Astrocyte (in vitro differentiated cells and primary cell): ENCODE measurements at places on chromosomes 3 and 15.
A peak's percentile ranks its signal among the peaks of the same experiment; 100 is the strongest.

DNA sequence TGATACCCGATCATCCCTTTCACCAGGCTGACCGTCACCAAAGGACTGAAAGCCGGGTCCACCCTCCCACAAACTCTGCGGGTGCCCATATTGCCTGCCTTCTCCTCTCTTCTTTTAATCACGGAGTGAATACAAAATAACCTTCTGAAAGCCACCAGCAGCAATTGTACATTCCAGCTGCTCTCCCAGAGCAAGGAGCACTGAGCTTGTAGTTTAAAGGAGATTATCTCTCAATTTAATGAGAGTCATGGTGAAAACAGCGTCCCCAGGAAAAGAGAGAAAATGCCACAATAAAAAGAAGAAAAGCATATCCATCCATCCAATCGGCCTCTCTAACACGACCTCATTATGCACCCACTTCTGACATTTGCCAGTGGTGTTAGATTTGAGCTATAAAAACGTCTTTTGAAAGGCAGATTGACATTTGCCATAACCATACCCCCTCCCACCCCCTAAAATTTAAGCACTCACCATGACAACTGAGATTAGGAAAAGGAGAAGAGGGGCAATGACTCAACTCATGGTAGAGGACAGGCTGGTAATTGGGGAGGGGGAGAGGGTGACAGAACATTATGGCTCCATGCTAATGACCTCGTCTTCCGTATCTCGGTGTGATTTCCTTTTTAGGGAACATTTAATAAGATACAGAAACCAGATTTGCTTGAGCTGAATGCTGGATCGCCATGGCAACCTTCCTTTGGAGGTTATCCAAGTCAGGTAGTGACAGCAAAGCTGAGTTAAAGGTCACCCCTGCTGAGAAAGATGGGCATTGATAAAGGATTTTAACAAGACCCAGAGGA, 106.2 kb downstream of the ST8SIA2 start:
- no peak for DNase-seq
- H3K27ac ChIP-seq: no peak overlapping the region
- H3K27me3 ChIP-seq: peaks cover 3% of the 10 kb centered on the region
- H3K4me3 ChIP-seq: no peak overlapping the region
- peaks cover 2% of the 10 kb centered on the region for H3K4me1 ChIP-seq
- H3K36me3 ChIP-seq: no peaks in the 10 kb centered on the region

GRCh38 chr3:52458770-52459545, 3.6 kb downstream of the NISCH start:
- peaks cover 26% of the 10 kb centered on the region for H3K4me1 ChIP-seq
- H3K4me3 ChIP-seq: no peak overlapping the region
- H3K27ac ChIP-seq: no peak overlapping the region
- no peak for DNase-seq

- no peak overlapping the region for H3K27ac ChIP-seq
- no peaks in the 10 kb centered on the region for H3K4me1 ChIP-seq
- H3K36me3 ChIP-seq: no peaks in the 10 kb centered on the region
- H3K27me3 ChIP-seq: no peaks in the 10 kb centered on the region
- no peak overlapping the region for H3K4me3 ChIP-seq
Observed at GRCh38 chr15:55241186-55241585, 44.4 kb upstream of the RSL24D1 start.

GRCh38 chr15:69990566-69991421, 106.9 kb downstream of the TLE3 start:
- H3K27ac ChIP-seq: no peak overlapping the region
- no peak overlapping the region for H3K4me3 ChIP-seq
- H3K36me3 ChIP-seq: no peaks in the 10 kb centered on the region
- H3K27me3 ChIP-seq: peaks cover 71% of the 10 kb centered on the region
- H3K4me1 ChIP-seq: no peaks in the 10 kb centered on the region

- H3K4me3 ChIP-seq: no peak overlapping the region
- H3K36me3 ChIP-seq: no peaks in the 10 kb centered on the region
- no peaks in the 10 kb centered on the region for H3K27me3 ChIP-seq
- H3K4me1 ChIP-seq: no peaks in the 10 kb centered on the region
Observed at GRCh38 chr15:81575436-81576123, 201.6 kb upstream of the TMC3 start.

DNA sequence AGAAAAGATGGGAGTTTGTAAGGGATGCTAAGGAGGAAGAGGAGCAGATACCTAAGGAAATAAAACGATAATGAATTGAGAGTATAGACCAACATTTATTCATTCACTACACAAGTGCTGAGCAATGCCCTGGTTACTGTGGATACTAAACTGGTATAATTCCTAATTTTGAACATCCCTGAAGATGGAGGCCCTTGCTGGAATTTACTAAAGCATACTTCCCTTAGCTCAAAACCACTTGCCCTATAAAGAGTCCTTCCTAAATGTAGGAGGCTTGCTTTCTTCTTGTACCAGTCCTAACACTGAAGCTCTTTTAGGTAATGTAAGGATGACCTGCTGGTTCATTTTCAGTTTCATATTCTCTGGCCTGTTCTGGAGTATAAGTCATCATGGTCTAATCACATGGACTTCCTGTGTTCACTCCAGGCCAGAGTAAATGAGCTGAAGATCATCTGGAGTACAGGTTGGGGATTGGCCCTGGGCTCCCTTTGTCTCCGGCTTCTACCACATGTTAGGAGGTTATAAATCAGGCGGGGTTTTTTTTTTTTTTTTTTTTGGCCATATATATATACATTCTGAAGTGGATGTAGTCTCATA, 40.1 kb upstream of the MTMR10 start:
- H3K36me3 ChIP-seq: no peaks in the 10 kb centered on the region
- no peak overlapping the region for H3K27ac ChIP-seq

GRCh38 chr3:1002010-1002409, 90.8 kb upstream of the CNTN6 start:
- no peak overlapping the region for H3K27ac ChIP-seq
- H3K4me3 ChIP-seq: no peak overlapping the region
- H3K36me3 ChIP-seq: no peaks in the 10 kb centered on the region
- H3K4me1 ChIP-seq: no peaks in the 10 kb centered on the region
- DNase-seq: no peak

GRCh38 chr3:37730825-37731224, 130.9 kb upstream of the CTDSPL start:
- DNase-seq: no peak
- no peaks in the 10 kb centered on the region for H3K27me3 ChIP-seq
- H3K27ac ChIP-seq: no peak overlapping the region
- no peak overlapping the region for H3K4me3 ChIP-seq

DNA sequence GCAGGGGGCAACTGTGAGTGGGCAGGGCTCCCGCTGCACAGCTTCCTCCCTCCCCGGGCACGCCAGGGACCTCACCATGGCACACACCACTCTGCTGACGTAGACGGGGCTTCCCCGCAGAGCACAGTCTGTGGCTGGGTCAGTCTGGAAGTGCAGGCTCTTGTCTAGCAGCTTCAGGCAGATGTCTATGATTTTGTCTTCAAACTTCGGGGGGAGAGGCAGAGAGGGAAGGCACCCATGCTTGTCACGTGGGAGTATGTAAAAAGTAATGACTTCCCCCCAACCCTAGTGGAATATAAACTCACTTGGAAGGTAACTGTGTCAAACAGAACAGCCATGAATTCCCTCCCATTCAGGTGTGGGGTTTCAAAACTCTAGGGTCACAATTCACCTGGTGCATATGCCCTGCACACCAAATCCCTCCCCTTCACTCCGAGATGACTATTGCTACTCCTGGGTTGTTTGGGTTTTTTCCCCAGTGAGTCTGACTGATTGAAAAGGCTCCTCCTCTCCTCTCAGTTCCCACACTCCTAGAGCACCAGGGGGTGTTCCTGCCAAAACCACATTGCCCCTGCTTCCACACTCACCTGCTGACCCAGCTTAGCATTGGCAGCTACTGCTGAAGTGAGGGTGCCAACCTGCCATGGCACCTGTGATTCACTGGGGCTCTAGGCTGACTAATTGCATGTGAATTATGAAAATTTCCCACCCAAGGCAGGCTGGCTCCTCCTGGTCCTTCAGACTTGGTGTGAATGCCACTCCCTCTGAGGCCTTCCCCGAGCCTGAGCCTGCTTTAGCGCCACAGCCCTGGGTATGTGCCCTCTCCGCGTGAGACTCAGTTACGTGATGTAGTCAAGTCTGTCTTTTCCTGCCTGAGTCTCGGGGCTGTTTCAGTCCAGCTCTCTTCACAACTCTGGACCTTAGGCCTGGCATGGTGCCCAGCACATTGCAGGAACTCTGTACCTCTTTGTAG, 13.0 kb downstream of the TGM5 start:
- H3K4me3 ChIP-seq: no peak overlapping the region
- H3K36me3 ChIP-seq: no peaks in the 10 kb centered on the region
- peak; percentile 76 for DNase-seq
- H3K4me1 ChIP-seq: peaks cover 22% of the 10 kb centered on the region

- H3K27me3 ChIP-seq: peaks cover 4% of the 10 kb centered on the region
- H3K36me3 ChIP-seq: no peaks in the 10 kb centered on the region
- H3K4me3 ChIP-seq: no peak overlapping the region
- peaks cover 16% of the 10 kb centered on the region for H3K4me1 ChIP-seq
- H3K27ac ChIP-seq: no peak overlapping the region
- DNase-seq: no peak
Observed at GRCh38 chr3:141655801-141656200, 82.3 kb upstream of the RNF7 start.

GRCh38 chr15:42191610-42192346, 16.3 kb downstream of the VPS39 start:
- no peak overlapping the region for H3K4me3 ChIP-seq
- peaks cover 32% of the 10 kb centered on the region for H3K36me3 ChIP-seq
- no peaks in the 10 kb centered on the region for H3K27me3 ChIP-seq
- H3K27ac ChIP-seq: no peak overlapping the region

GRCh38 chr3:140242818-140243276, 307.9 kb downstream of the CLSTN2 start:
- no peaks in the 10 kb centered on the region for H3K36me3 ChIP-seq
- peak; percentile 69 for DNase-seq
- peaks cover 3% of the 10 kb centered on the region for H3K27me3 ChIP-seq
- H3K4me1 ChIP-seq: peaks cover 5% of the 10 kb centered on the region
- no peak overlapping the region for H3K27ac ChIP-seq
- H3K4me3 ChIP-seq: no peak overlapping the region

- H3K27ac ChIP-seq: no peak overlapping the region
- peaks cover 32% of the 10 kb centered on the region for H3K27me3 ChIP-seq
- peaks cover 9% of the 10 kb centered on the region for H3K4me1 ChIP-seq
Observed at GRCh38 chr15:65084500-65085206, 8.1 kb downstream of the KBTBD13 start.

DNA sequence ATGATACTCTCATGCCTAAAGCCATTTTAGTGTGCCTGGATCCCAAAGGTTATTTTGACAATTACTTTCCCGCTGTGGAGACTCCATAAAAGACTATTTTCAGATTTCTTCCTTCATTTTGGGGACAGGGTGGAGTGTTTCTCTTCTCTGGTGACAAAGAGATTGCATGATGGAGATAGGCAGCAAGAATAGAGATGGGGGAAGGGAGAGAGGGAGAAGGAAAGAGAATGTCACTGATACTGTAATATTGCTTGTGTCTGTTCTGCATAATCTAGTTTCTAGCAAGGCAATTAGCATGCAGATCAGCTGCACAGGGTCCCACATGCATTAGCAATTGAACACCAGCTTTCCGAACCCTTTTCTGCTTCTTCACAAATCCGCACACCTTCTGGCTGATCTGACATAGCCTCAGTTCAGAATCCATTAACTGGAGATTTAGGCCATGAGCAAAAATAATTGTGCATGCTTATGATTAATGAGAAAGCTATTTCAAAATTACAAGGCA, 222.4 kb downstream of the OXSM start:
- no peak for DNase-seq
- no peaks in the 10 kb centered on the region for H3K27me3 ChIP-seq
- no peaks in the 10 kb centered on the region for H3K36me3 ChIP-seq
- H3K4me3 ChIP-seq: no peak overlapping the region
- H3K27ac ChIP-seq: no peak overlapping the region

- no peak overlapping the region for H3K4me3 ChIP-seq
- H3K36me3 ChIP-seq: no peaks in the 10 kb centered on the region
- DNase-seq: peak; percentile 90
- H3K4me1 ChIP-seq: peaks cover 48% of the 10 kb centered on the region
Observed at GRCh38 chr3:10192953-10193691, 28.4 kb downstream of the IRAK2 start.

- H3K27ac ChIP-seq: no peak overlapping the region
- no peak for DNase-seq
- H3K4me3 ChIP-seq: no peak overlapping the region
Observed at GRCh38 chr15:89777782-89778380, 1.7 kb downstream of the MESP2 start.

DNA sequence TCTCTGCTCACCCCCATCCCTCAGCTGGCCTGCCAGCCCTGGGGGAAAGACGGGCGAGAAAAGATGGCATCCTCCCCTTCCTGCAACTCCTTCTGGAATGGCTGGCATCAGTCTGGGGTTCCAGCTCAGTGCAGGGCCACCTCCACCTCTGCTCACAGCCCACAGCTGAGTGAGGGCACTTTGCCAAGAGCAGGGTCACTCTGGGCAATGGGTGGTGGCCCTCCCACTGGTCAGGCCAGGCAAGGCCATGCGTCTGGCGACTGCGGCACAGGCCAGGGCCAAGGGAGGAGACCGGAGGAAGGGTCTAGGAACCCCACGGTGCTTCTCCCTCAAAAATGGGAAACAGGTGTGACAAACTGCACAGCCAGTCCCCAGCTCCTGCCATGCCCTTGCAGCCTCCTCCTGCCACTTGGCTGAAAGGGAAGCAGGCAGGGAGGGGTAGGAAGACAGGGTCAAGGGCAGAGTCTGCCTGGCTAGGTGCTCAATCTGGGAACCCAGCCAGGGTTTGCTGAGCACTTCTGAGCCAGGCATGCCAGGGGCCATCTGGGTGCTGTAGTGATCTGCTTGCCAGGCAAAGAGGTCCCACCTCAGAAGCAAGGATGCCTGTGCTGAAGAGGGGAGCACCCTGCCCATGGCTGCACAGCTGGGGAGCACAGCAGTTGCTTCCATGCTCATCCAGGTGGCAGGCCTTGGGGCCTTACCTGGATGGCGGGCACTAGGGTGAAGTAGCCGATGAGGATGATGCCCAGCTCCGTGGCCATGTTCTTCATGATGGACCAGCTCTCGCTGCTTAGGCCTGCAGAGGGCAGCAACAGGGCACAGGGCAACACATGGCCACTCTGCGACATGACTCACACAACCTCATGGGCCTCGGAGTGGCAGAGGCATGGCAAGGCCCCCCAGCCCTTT, 41.2 kb downstream of the PTPN23 start:
- H3K36me3 ChIP-seq: peaks cover under 1% of the 10 kb centered on the region
- peaks cover 7% of the 10 kb centered on the region for H3K4me1 ChIP-seq
- H3K4me3 ChIP-seq: no peak overlapping the region
- peak; percentile 6 for DNase-seq
- H3K27ac ChIP-seq: no peak overlapping the region

- H3K27me3 ChIP-seq: peaks cover 5% of the 10 kb centered on the region
- H3K36me3 ChIP-seq: no peaks in the 10 kb centered on the region
- no peaks in the 10 kb centered on the region for H3K4me1 ChIP-seq
Observed at GRCh38 chr3:42852441-42852840, 23.2 kb downstream of the CYP8B1 start.
